ENCODE measurements at places on chromosomes 2 and 18.
A peak's percentile ranks its signal among the peaks of the same experiment; 100 is the strongest.

GRCh38 chr18:62556397-62556796, 33.6 kb downstream of the ZCCHC2 start:
- DNase-seq = no peak

DNA sequence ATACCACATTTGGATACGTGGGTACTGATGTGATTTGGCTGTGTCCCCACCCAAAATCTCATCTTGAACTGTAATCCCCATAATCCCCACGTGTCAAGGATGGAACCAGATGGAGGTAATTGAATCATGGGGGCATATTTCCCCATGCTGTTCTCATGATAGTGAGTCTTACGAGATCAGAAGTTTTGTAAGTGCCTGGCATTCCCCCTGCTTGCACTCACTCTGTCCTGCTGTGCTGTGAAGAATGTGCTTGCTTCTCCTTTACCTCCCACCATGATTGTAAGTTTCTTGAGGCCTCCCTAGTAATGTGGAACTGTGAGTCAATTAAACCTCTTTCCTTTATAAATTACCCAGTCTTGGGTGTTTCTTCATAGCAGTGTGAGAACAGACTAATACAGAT, 70.3 kb downstream of the CHST9 start:
- DNase-seq = no peak

DNA sequence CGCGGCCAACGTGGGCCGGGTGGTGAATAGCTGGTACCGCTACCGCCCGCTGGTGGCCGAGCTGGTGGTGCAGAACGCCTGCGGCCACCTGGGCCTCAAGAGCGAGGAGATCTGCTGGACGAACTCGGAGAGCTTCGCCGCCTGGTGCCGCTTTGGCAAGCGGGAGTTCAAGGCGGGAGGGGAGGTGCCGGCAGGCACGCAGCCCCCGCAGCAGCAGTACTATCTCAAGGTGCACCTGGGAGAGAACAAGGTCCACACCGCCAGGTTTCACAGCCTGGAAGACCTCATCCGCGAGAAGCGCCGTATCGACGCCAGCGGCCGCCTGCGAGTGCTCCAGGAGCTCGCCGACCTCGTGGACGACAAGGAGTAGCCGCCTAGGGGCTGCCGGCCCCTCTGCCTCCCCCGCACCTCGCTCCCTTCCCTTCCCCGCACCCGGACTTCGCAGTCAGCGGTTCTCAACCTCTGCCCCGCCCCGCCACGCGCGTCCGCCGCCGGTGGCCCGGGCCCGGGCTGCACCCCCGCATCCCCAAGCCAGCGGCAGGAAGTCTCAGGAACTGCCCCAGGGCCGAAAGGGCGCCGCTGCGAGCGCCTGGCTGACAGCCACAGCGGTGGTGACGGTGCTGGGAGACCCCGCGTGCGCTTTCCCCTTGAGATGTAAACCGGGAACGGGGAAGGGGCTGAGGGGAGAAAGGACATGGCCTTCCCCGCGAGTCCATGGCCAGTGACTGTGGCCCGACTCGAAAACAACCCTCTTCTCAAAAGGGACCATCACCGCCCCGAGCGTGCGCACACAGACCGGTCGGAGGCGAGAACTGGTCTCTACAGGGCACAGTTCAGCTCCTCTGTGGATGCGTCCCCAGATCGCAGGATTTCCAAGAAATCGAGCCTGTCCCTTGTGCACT, 2.2 kb downstream of the LRATD1 start:
- peak; percentile 25 for DNase-seq

DNA sequence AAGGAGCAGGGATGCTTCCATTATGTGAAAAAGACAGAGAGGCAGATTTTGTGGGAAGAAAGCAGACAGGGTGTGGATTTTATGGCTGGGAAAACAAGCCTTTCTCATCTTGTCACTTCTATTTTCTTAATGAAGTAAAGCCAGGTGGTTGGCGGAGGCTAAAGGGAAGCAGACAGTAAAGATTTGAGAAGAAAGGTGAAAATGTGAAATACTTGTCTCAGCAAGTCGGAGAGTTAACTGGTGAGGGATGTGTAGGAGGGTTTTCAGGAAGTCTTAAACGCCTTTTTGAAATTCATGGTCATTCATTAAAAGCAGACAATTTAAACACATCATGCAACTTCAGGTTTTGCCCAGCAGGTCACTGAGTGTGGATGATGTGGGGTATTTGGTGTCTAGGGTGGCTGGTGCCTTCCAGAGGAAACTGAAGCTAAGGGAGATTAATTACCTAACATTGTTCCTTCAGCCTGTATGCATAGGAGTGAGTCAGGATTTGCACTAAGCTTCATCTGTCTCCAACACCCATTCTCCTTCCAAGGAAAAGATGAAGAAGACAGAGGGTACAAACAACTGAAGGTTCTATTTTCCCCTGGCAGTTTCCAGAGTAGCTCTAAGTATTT, 20.7 kb downstream of the SLC14A2 start:
- no peak for DNase-seq

DNA sequence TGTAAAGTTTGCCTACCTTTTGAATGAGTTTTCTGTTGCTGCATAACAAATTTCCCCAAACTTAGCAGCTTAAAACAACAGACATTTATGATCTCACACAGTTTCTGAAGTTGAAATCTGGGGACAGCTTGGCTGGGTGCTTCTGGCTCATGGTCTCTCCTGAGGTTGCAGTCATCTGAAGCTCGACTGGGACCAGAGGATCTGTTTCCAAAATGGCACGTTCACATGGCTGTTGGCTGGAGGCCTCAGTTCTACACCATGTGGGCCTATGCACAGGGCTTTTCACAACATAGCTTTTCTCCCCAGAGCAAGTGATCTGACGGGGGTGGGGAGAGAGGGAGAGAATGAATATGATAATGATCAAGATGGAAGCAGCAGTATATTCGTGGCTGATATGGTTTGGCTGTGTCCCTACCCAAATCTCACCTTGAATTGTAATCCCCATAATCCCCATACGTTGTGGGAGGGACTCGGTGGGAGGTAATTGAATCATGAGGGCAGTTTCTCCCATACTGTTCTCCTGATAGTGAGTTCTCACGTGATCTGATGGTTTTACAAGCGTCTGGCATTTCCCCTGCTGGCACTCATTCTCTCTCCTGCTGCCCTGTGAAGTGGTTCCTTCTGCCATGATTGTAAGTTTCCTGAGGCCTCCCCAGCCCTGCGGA, 3.5 kb downstream of the RALB start:
- no peak for DNase-seq

DNA sequence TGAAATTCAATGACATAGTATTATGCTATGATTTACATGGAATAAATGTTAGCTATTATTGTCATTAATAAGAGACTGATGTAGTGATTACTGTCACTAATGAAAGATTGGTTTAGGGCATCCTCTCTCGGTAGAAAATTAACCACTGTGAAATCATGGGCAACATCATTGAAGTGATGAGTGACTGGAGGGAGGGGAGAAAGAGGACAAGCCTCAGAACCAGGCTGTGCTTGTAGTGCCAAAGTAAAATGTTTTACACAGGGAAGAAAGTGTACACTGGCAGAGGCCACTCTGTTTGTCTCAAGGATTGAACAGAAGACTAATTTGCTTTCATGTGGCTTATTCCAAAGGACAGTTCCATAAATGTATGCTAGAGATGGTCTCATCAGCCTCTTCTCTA, 456.2 kb upstream of the TCF4 start:
- no peak for DNase-seq

DNA sequence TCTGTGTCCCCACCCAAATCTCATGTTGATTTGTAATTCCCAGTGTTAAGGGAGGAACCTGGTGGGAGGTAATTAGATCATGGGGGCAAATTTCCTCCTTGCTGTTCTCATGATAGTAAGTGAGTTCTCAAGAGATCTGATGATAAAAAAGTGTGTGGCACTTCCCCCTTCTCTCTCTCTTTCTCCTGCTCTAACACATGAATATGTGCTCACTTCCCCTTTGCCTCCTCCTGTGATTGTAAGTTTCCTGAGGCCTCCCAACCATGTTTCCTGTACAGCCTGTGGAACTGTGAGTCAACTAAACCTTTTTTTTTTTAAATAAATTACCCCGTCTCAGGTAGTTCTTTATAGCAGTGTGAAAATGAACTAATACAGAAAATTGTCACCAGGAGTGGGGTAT, 380.0 kb downstream of the MEIS1 start:
- no peak for DNase-seq

DNA sequence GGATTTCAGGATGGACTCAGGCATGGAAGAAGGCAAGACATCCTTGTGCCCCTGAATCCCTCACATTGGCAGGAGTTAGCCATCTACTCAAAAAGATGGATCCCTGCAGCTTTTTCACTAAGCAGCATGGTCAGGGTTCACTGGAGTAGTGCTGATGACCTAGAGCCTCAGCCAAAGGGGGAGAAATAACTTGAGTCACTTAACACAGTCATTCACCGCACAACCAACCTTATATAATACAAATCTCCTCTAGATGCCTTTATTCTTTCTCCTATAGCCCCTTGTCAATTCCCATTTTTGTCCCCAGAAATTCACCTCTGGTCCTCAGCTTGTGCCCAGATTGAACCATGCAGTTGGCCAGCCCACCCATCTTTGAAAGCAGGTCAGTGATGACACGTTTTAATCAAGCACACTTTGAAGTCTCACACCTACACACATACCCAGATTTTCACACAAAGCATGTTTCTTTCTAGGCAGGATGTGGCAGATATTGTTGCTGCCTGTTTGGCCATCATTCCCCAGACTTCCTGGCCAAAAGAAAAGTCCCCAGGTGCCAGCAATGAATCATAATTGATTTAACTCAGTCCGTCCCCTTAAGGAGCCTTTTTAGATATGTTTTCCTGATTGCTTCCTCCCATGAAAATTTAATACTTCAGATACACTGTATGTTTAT, 84.2 kb downstream of the LBH start:
- DNase-seq = no peak

DNA sequence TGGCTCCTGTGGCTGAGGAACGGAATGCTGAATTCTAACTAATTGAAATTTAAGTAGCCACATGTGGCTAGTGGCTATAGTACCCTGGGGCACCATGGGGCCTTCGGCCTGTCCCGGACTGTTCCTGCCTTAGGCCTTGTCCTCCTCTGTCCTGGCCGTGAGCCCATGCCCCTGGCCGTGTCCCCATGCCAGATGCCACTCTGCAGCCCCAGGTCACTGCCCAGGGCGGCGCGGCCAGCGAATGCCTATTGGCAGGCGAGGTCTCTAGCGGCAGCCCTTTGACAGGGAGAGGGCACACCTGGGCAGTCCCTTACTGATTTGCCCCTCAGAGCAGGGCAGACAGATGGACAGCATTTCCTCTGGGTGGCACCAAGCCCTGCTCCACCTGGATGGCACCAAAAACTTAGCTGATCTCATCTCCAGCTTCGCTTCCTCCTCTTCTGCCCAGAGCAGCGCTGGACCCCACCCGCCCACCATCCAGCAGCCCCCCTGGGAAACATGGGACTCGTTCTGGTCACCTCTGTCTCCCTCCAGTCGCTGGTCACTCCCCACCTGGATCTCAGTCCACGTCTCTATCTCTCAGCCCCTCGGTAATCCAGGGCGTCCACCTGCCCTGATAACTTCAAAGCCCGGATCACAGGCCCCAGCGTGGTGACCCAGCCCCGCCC, 1.1 kb upstream of the DGKD start:
- no peak for DNase-seq

GRCh38 chr18:48698707-48699106, 159.9 kb downstream of the CTIF start:
- DNase-seq = no peak

- no peak for DNase-seq
Observed at GRCh38 chr2:120236316-120236715, 13.1 kb upstream of the TMEM185B start.

GRCh38 chr2:137151731-137152130, 386.4 kb downstream of the THSD7B start:
- DNase-seq = no peak

- no peak for DNase-seq
Observed at GRCh38 chr2:189037518-189037917, 63.3 kb downstream of the COL3A1 start.

DNA sequence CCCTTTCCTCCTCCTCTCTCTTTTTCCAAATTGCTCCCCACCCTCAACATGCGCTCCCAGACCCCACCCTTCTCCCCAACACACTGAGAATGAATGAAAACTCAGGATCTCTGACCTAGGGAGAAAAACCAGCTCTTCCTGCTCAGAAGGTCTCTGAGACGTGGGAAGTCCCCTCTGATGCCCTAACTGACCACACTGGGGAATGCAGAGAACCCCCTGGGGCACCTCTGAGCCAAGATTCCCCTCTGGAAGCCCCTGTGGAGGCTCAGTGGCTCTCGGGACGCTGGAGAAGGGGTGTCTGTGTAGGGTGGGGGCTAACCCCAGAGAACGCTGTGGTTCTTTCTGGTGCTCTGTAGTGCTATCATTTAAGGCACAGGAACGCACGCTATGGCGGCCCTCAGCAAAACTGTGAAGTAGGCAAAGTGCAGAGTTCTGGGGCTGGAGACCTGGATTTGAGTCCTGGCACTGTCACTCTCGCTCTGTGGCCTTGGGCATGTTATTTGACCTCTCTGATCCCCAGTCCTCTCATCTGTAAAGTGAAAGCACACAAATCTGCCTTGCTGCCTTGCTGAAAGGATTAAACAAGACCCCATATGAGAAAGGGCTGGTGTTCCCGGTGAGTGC, 17.1 kb downstream of the ATOH8 start:
- DNase-seq = no peak

DNA sequence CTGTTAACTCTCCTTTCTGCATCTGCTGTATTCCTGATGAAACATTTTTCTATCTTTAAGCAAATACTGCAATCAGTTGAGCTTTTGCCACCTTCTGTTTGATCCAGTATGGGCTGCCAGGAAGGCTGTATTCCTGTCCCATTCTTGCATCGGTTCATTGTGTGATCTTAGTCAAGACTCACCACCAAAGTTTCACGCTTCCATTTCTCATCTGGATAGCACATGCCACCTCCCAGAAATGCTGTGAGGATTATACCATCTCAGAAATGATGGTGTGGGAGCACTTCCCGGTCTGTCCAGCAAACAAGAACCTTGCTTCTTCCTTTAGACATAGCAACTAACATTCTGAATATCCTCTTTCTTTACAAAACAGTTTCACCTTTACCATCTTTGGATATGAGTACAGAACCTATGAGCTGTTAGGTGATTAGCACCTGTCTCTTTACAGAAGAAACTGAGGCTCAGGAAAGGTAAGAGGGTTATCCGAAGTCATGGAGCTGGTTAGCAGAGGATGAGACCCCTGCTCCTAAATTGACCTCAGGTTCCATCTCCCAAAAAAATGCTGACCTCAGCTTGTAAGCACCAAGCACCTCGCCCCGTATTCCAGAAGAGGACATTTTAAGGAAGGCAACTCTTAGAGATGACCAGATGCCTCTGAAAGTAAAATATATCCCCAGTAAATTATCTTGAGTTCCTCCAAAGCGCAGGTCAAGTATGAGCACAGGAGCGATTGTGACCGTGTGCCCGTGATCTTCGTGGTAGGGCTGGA, 56.8 kb downstream of the FEZ2 start:
- DNase-seq = no peak
